ENCODE measurements at places on chromosomes 7 and 10.

DNA sequence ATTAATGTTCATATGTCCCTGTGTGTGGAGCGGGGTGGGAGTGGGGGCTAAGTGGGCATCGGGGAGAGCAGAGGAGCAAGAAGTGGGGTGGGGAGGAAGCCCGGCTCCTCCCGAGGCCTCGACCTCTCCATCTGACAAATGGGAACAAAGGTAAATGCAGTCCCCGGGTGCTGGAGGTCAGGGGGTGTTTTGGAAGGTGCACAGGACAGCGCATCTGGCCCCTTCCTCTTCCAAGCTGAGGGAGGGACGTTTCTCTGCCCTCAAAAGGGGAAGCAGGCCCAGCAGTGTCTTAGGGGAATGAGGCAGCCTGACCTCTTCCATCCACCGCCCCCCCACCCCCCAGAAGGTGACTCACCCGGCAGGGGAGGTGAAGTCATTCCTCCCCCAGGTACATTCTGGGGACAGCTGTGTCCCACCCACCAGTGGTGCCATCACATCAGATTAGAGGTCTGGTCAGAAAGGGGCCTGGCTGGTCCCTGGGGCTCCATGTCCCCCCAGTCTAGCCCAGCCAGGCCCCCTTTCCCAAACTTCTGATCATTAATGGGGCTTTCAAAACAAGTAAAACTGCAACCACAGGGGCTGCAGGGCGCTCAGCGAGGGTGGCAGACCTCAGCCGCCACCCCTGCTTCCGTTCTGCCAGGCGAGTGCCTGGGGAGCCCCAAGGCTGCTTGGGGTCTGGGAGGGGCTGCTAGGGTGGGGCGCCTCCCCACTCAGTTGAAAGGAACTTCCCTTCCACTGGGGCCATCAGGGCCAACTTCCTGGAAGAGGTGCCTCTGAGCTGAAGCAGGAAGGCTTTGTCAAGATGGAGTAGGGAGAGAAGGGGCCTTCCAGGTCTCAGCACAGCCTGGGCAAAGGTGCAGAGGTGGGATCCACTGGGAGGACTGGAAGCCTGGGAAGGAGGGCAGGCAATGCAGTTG, 10.8 kb downstream of the LFNG start:
- DNase-seq, result no peak

DNA sequence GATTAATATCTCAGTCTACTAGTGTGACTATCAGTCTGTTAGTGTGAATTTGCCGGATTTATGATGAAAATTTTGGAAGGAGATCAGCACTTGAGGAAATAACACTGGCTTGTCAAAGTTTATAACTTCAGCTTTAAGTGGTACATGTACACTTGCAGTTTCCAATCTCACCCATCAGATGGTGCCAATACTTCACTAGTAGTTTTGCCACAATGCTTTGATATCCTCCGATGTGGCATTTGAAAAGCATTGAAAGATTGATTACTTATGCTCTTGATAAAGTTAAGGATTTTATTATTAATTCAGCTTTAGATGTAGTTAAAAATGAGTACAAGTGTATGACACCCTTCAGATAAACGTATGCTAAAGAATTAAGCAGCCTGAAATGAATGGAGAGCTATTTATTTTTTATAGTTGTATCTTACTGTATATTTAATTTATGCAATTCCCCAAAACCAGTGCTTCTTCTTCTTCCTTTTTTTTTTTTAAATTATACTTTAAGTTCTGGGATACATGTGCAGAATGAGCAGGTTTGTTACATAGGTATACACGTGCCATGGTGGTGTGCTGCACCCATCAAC, 98.2 kb downstream of the ANLN start:
- DNase-seq, result peak; percentile 72

DNA sequence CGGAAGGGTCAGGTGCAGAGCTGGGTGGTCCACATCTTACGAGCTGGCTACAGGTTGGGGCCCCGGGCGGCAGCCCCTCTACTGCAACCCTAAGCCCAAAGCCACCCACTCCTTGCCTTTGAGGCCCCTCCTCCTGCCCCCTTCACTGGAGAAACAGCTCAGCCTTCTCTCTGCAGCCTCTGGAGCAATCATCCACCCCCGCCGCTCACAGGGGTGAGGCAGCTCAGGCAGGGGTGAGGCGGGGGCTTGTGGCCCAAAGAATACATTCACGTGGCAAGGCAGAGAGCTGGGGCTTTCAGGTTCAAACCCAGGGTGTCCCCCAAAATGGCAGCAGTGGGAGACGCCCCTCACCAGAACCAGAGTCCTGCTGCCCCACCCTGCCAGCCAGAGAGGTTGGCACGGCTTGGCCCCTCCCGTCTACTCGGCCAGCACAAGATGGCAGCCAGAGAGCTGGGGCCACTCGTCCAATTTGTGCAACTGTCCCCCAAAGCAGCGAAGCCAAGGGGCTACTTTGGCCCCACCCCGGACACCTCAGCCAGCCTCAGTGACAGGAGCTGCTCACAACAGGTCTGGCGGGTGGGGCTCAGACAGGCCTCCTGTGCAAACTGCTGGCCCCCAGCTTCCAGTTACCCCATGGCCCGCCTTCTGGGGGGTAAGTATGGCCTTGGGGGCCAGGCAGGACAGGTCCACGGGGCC, 7.2 kb downstream of the GNB2 start:
- DNase-seq, result no peak

GRCh38 chr10:59625721-59626522, 83.7 kb downstream of the SLC16A9 start:
- peak; percentile 79 for DNase-seq

- DNase-seq, result no peak
These were observed 41.6 kb downstream of the JAKMIP3 start for GRCh38 chr10:132107186-132107948.

DNA sequence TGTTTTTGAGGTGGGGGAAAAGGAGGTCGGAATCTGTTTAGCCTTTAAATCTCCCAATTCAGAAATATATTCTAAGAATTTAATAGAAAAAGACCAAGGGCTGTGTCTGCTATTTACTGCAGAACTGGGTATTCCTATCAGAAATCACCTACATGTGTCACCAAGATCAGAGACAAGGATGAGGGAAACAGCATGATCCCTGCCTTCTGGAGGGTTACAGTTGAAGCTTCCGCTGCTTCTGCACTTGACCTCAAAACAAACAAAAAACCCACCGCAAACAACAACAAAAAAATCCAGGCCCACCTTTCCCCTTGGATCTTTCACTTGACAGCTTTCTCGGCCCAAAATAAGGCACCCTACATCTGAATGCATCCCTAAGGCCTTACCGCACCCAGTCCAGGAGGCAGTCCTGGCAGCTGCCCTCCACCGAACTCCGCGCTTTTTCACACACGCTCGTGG, 750 bp upstream of the CDK14 start:
- no peak for DNase-seq

DNA sequence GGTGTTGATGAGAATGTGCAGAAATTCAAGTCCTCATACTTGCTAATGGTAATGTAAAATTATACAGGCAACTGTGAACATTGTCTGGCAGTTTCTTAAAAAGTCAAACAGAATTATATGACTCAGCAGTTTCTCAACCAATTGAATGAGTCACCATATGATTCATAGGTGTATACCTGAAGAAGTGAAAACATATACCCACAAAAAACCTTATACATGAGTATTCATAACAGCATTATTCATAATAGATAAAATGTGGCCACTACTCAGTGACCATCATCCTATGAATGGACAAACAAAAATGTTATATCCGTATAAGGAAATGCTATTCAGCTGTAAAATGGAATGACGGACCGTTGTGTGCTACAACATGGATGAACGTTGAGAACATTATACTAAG, 253.5 kb downstream of the MALRD1 start:
- peak; percentile 86 for DNase-seq

DNA sequence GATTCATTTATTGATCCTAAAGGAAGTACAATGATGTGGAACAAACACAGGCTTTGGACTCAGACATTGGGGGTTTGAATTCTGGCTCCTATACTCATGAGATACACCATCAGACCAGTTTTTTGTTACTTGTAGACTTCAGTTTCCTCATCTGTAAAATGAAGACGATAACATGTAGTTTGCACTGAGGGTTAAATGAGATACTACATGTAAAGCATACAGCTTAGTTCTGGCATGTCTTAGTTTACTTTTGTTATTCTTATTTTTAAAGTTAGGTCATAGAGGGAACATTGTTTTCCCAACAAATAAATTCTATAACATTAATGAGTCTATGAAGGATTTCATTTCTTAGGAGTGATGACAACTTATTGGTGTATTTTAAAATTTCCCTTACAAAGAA, 183.5 kb upstream of the FAM3C start:
- DNase-seq, result no peak

- DNase-seq, result no peak
These were observed 85.2 kb downstream of the IGF2BP3 start for GRCh38 chr7:23385140-23385539.

- no peak for DNase-seq
These were observed 37.1 kb downstream of the CXCL12 start for GRCh38 chr10:44347609-44348400.

Measured in RKO (cell line).